ENCODE measurements at places on chromosomes 7 and 10. TPM values are rescaled to one million over a fixed set of nuclear protein-coding genes. Genes with fewer than 3 reads are reported as not detected.

The NUP42 gene
- 28.3 TPM for total RNA-seq

The NUDT13 gene
- total RNA-seq: 2.1 TPM

The FGFBP3 gene
- 0.45 TPM for total RNA-seq

The TSPAN33 gene
- not detected for total RNA-seq

The ENTPD1 gene
- not detected for total RNA-seq

The PLXDC2 gene
- 2.8 TPM for total RNA-seq

The SORCS1 gene
- total RNA-seq: not detected

The BLOC1S2 gene
- 53.7 TPM for total RNA-seq

The CALHM3 gene
- total RNA-seq: not detected

The UCMA gene
- not detected for total RNA-seq

The TWIST1 gene
- 47.1 TPM for total RNA-seq

The SLIT1 gene
- not detected for total RNA-seq

The ABCA13 gene
- 0.08 TPM for total RNA-seq

The CYP2C18 gene
- total RNA-seq: not detected

The ZCCHC24 gene
- total RNA-seq: 39.0 TPM

The STMP1 gene
- total RNA-seq: 36.8 TPM

The UROS gene
- total RNA-seq: 91.0 TPM

The CADPS2 gene
- not detected for total RNA-seq

The RASA4 gene
- total RNA-seq: 55.6 TPM

The KBTBD2 gene
- total RNA-seq: 21.7 TPM

The IFIT2 gene
- 13.0 TPM for total RNA-seq

The SFTPA1 gene
- not detected for total RNA-seq

The AGR3 gene
- not detected for total RNA-seq

The TEX47 gene
- total RNA-seq: not detected

The CAV2 gene
- total RNA-seq: 253 TPM

The GPR26 gene
- not detected for total RNA-seq

The ITIH2 gene
- total RNA-seq: not detected

The UFSP1 gene
- 3.3 TPM for total RNA-seq

The C10orf143 gene
- 2.4 TPM for total RNA-seq

The ADAM22 gene
- total RNA-seq: 0.28 TPM

The PAX4 gene
- total RNA-seq: not detected

The PDE6C gene
- total RNA-seq: not detected

The VIPR2 gene
- total RNA-seq: not detected

The ACTA2 gene
- 104 TPM for total RNA-seq

The OR2A5 gene
- not detected for total RNA-seq

The TFEC gene
- total RNA-seq: 0.13 TPM

The TFR2 gene
- total RNA-seq: 0.52 TPM

The NRG3 gene
- not detected for total RNA-seq

The NUTM2E gene
- 0.08 TPM for total RNA-seq

The EGR2 gene
- total RNA-seq: 0.48 TPM

The C10orf90 gene
- not detected for total RNA-seq

The NPM3 gene
- 60.6 TPM for total RNA-seq

The EXOC6 gene
- total RNA-seq: 6.3 TPM

The WAPL gene
- 32.0 TPM for total RNA-seq

The HBP1 gene
- 34.5 TPM for total RNA-seq

The BHLHA15 gene
- not detected for total RNA-seq

The RBP4 gene
- total RNA-seq: not detected

The WNT16 gene
- 0.15 TPM for total RNA-seq

The ZPBP gene
- total RNA-seq: not detected

The SPDYE6 gene
- total RNA-seq: not detected

The DOCK1 gene
- 55.8 TPM for total RNA-seq

Data from HFFc6 (cell line).